ENCODE measurements at places on chromosomes 11 and 22.

DNA sequence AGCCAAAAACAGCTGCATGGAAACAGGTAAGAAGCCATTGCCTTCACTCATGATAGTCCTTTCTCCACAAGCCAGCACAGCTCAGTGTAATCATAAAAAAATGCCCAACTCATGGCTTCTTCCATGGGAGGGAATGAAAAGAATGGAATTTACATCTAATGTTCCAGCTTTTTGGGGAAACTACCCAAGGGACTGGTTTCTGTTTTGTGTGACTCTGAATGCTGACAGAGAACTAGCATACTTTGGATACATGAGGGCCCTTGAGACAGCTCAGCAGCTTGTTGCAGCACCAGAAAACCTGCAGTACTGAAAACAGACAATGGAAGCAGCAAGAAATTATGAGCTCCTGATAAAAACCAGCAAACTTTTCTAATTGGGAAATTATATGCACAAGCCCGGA, 24.2 kb upstream of the HORMAD2 start:
- DNase-seq: no peak

- DNase-seq: no peak
Observed at GRCh38 chr11:84886344-84886743, 740.8 kb downstream of the DLG2 start.

- no peak for DNase-seq
Observed at GRCh38 chr11:102810950-102811660, 13.1 kb upstream of the MMP1 start.

GRCh38 chr11:37525336-37525735, 927.3 kb upstream of the RAG2 start:
- no peak for DNase-seq

DNA sequence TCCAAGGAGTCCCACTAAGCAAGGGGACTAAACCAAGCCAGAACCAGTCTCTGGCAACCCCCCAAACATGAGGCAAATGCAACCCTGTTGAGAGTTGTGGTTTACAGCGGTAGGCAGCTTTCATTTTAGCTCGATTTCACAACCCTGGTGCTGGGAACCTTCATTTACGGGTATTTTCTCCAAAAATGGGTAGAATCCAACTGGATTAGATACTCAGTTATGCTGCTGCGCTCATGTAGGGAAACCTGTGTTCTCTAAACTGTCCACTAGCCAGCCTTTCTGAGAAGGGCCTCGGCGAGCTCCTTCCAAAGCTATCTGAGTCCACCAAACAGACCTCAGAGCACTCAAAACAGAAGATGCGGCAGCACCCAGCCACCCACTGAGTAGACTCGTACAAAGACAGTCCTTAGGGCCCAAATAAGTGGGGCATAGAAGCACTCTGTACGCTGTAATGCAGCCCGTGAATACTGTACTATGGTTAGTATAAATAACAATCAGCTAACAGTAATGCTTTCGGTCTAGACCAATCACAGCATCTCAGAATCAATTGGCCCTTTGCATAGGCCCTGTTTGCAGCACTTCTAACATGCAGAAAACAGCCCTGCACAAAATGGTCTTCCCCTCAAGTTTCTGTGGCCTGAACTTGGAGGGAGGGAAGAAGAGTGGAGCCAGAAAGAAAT, 104.7 kb downstream of the ETS1 start:
- DNase-seq: no peak

DNA sequence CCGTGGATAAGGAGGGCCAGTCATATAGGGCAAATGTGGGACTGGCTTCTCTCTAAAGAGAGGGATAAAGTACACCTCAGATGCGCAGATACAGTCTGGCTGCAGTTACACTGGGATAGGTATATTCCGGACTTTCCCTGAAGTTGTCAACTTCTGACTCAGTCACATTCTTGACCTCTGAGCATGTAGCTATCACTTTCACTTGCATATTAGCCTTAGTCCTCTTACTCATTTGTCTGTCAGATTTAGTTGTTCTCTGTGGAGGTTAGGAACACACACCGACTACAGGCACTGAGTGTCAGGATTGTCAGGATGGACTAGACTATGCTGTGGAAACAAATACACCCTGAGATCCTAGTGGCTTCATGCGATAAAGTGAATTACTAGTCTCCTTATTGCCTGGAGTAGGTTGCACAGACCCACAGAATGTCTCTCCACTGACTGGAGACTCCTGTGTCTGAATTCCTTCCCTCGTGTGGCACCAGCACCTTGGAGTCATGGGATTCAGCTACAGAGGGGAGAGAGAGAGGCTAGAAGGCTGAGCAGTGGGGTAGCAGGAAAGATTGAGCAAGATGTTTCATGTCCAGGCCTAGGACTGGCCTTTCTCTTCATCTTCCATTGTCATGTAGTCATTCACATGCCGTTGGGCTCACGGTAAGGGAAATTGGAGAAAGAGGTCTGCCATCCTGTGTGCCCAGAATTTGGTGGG, 654.3 kb downstream of the NTM start:
- no peak for DNase-seq

DNA sequence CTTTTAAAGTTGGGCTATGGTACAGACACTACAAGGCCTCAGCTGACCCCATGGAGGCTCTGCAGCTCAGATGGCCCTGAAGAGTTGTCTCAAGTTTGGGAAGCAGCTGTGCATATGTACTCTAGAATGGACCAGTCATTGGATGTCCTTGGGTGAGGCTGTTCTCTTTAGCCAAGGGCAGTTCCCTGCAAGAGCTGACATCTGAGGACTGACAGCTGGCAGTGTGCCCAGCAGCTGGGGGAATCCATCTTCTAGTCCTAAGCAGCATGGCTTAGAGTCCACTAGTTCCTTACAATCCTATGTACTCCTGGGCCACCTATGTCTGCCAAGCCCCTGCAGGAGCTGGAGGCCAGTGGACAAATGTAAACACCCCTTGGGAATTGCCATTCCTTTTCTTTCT, 76.5 kb downstream of the C11orf91 start:
- DNase-seq: no peak

- DNase-seq: no peak
Observed at GRCh38 chr22:46012881-46013281, 35.9 kb upstream of the WNT7B start.

- no peak for DNase-seq
Observed at GRCh38 chr11:72141066-72141465, 5.5 kb downstream of the FOLR3 start.

DNA sequence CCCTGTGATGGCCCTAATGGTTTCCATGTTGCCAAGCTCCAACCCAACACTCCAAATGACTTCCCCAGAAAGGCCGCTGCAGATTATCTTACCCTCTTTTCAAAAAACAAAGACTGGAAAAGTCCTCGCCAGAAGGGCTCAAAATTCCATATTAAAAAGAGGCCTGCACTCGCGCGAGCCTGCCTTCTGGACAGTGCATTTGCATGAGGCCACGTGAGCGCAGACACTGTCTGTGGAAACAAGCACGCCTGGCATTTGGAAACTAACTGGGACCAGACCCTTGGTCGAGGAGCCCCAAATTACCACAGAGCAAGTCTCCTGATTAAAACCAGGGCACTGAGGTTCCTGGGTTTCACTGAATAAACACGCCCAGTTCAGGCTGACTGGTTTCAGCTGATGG, 42.9 kb downstream of the ABTB2 start:
- no peak for DNase-seq

DNA sequence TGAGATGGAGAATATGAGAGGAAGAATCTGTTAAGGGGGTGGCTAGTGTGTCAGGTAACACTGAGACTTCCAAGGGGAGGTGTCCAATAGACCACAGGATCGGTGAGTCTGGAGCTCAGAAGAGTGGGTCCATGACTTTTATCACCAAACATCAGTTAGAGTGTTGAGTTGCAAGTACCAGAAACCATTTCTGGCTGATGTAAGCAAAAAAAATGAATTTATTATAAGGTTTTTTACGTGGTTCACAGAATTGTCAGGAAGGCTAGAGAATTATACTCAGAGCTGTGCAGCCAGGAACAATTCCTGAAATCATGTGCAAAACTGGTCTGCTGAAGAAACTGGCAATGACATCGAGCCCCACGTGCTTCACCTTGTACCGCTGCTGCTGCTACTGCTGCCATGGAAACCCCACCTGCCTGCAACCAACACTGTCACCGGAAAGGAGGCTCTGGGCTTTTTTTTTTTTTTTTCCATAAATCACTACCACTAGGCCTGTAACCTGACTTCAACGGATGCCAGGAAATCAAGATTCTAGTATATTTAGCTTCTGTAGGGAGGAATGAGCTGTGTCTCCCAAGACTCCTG, 16.6 kb upstream of the STK33 start:
- no peak for DNase-seq

All from stimulated activated CD4-positive, alpha-beta T cell treated with anti-CD3 and anti-CD28 coated beads, TNF-alpha, amount 100 ng/mL, for 4 hours (primary cell).